ENCODE measurements at places on chromosomes 4 and X.
A peak's percentile ranks its signal among the peaks of the same experiment; 100 is the strongest.

GRCh38 chr4:140752291-140753068 is 3.7 kb downstream of the TBC1D9 start:
- DNase-seq, result no peak

- DNase-seq, result no peak
Measured at GRCh38 chrX:460116-460515, 73.4 kb upstream of the PPP2R3B start.

DNA sequence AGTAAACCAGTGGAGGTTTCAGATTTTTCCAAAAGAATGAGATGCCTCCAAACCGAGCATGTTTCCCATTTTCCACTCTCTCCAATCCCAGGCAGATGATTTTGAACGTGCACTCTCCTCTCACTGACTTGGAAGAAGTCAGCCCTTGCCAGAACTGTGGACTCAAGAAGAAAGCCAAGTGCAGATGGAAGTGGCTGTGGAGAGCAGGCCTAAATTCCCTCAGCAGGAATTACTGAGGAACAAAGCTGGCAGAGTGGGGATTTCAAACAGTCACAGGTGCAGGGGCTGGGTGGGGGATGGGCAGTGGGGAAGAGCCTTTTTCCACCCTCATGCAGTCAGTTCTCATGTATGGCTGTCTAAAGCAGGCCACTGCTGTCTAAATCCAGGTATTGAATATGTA is 83.5 kb upstream of the PLAC1 start:
- no peak for DNase-seq

GRCh38 chrX:110181459-110182137 is 136.3 kb downstream of the AMMECR1 start:
- no peak for DNase-seq

DNA sequence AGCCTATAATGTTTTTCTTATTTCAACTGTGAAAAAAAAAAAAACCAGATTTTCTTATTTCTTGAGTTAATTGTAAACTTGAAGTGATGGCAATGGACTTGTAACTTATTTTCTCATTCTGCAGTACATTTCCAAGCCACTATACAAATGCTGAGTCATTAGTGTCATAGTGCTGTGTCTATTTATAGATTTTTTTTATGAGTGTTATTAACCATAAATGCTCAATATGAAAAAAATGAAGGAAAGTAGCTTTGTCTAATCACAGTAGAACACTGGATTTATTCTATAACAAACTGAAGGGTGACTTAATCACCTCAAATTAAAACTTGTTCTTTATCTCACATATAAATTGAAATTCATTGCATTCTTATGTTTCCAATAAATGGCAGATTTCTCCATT is 718.6 kb downstream of the CCSER1 start:
- DNase-seq, result no peak

- no peak for DNase-seq
Measured at GRCh38 chr4:8507196-8507570, 66.6 kb downstream of the TRMT44 start.

- no peak for DNase-seq
Measured at GRCh38 chr4:3212391-3213105, 36.4 kb upstream of the MSANTD1 start.

DNA sequence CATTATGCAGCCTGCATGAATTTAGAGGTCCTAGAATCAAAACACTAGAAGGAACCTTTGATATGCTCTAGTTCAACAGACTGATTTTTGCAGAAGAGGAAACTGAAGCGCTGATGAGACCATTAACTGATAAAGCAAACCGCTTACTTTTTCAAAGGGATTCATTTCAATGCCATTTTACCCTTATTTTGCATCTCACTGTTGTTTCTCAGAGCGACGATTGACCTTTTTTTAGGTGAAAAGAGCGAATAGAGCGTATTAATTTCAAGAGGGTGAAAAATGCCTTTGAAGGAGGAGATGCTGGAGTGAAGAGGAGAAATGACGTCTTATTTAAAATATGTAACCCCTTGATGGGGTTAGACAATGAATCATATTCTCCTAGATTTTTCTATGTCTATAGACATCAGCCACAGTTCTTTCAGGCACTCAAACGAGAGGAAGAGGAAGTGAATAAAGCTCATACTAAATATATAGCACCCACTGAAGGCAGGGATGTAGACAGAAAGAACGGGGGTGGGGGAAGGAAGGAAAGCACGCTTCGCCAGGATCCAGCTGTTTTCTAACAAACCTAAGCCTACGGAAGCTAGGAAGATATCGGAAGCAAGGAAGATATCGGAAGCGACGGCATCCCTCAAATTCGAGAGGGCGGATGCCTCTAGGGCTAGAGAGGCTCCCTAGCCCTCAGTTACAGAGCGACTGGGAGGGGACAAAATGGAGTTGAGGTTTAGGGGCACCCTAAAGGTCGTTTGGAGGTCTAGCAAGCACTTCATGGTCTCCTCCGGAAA is 848 bp downstream of the ACSL4 start:
- peak; percentile 82 for DNase-seq

GRCh38 chr4:155960522-155960921 is 6.9 kb upstream of the CTSO start:
- peak; percentile 61 for DNase-seq

GRCh38 chrX:105063743-105064142 is 156.8 kb downstream of the TEX13A start:
- DNase-seq, result no peak

- peak; percentile 18 for DNase-seq
Measured at GRCh38 chr4:13611283-13611842, 16.2 kb downstream of the BOD1L1 start.

DNA sequence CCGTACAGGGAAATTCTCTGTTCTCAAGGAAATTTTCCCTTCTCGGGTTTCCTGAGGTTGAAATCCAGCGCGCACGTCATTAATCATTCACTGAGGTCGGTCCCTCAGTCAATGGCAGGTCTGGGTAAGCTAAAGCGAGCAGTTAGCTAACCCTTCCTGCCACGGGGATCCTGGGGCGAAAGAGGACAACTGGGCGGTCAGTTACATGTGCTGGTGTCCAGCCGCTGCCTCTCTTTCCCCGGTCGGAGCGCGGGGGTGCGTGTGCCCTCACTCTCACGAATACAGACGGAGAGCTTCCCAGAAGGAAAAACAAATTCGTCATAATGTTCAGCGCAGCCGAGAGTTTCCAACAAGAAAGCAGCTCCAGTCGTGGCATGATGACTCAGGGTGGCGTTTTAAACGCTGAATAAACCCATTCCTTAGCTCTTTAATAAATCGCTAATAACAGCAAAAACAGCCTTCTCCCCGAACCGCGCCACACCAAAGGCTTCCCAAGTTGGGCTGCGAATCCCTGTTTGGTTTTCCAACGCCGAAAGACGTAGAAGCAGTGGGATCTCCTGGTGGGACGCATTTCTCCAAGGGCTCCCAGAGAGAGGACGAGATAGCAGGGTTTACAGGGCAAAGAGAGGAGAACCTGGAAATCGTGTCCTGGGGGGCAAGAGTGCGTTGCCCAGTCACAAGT is 752 bp upstream of the FGF5 start:
- peak; percentile 67 for DNase-seq

DNA sequence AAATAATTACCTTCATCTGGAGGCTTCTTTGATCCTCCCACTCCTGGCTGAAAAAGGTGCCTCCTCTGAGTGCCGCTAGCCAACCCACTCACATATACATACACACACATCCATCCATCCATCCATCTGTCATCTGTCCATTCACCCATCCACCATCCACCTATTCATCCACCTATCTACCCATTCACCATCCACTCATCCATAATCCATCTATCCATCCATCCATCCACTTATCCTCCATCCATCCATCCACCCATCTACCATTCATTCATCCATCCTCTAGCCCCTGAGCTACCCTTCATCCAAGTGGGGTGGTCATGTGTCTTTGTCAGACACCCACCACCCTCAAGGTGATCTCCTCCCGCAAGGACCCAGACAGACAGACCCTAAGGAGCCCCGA is 181.5 kb upstream of the PSAPL1 start:
- no peak for DNase-seq

GRCh38 chr4:87399148-87399547 is 8.2 kb upstream of the HSD17B11 start:
- no peak for DNase-seq

GRCh38 chr4:11895766-11896165 is 467.1 kb upstream of the HS3ST1 start:
- DNase-seq, result no peak

DNA sequence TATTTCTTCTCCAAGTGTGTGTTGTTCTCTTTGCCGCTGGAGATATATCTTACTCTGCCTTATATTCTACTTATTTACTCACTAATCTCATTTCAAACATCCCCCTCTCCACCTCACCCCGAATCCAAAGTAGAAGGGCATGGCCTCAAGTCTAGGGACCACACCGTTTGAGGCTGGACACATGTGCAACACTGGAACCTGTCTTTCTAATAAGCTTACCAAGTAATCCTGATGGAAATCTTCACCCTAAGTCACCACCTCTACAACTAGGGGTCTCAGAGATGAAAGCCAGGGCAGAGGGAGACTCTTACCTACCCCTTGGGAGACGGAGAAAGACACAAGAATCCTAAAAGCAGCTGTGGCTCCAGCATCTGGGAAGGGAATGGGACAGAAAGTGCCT is 6.0 kb downstream of the PROM1 start:
- no peak for DNase-seq

DNA sequence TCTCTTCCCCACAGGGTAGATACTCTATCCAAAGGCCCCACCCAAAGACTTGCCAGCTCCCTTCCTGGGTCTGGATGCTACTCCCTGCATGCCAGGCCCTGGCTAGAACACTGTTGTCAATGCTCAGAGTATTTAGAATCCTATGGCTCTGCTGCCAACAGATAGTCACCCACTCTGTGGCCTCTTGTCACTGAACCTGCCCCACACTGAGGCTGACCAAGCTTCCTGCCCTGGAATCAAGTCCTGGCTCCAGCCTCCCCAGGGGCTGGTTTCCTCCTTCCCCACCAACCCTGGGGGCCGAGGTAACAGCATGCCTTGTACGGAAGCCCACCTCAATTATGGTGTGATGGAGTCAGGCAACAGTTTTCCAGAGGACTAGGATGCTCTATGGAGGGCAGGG is 63.3 kb downstream of the EFNB1 start:
- no peak for DNase-seq

All from HCEC 1CT (cell line).